ENCODE measurements at places on chromosomes 12 and 14. TPM values are rescaled to one million over a fixed set of nuclear protein-coding genes. Genes with fewer than 3 reads are reported as not detected.
A peak's percentile ranks its signal among the peaks of the same experiment; 100 is the strongest.

DNA sequence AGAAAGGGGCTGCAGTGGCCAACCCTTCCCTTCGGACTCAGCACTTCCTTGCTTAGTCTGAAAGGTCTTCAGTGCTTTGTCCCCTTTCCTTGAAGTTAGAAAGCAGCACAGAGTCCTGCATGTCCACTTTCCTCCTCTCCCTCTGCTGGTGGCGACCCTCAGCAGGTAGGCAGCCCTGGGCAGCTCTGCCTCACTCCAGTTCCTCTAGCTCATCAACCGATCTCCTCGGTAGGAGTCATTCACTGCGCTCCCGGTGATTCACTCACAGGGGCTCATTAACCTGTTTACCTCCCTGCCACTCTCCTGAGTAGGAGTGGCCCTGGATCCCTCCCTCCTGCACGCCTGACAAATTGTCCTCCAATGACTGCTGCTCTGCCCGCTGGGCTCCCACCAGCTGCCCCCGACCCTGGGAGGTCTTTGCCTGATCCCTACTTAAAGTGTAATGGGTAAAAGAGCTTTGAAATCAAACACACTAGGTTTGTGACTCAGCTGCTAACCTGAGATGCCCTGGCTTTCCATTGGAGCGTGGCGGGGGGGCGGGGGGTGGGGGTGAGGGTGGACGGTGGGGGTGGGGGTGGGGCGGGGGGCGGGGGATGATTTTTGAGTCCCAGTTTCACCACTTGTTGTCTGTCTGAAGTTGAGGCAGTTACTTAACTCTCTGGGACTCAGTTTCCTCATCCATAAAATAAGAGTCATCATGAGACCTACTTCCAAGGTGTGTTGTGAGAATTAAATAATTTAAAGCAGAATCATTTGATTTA, 4.2 kb downstream of the SCNN1A start:
- peak; percentile 66 for DNase-seq

DNA sequence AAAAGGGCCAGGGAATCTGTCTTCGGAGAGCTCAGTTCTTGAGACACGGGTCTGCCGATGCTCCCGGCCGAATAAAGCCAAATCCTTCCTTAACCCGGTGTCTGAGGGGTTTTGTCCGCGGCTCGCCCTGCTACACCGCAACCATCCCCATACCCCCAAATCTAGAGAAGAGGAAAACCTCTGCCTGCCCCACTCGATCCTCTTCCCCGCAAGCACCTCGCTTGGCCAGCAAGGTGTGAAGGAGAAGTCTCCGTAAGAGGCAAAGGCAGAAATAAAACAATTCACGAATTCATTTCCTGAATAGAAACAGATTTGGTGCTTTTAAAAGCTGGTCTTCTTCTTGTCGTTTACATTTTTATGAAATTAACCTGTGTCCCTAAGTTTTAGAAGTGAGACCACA, 67.3 kb upstream of the GALNT9 start:
- DNase-seq = peak; percentile 6

- DNase-seq = no peak
These were observed 93.6 kb downstream of the TTC7B start for GRCh38 chr14:90722590-90722989.

The INHBE gene
- total RNA-seq = not detected

GRCh38 chr14:68968721-68969120, 10.4 kb downstream of the ACTN1 start:
- DNase-seq = no peak

DNA sequence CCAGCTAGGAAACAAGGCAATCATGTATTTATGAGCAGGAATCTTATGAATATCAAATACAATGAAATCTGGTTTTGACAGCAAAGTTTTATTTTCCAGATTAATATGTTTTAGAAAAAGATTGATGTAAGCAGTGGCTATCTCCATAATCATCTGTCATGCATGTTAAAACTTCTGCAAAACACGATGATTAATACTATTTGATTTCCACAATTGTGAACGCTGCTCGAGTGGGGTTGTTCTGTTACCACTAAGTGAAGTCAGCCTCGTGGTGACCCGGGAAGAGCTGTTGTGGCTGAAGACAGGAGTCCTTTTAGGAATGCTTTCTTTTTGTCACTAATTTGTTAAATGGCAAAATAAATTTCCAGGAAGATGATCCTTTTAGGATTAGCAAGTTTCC, 9.4 kb downstream of the CFAP251 start:
- no peak for DNase-seq

The MAP1LC3B2 gene
- total RNA-seq = 1.9 TPM

The KCNK10 gene
- total RNA-seq = not detected

DNA sequence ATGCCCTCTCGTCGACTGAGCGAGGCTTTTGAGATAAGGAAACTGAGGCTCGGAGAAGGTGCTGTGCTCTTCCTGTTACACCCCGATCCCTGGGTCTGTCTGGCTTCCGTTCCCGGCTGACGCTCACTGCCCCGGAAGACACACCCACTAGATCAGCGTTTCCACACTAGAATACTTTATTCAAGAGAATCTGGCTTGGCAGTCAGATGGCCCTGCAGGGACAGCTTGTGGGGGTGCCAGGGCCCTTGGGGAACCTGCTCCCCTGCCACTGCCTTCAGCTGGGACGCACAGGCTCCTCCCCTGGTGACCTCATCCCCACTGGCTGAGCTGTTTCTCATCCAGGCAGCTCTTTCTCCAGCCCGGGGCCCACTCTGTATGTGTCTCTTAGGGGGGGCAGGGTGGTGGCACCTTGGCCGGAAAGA, 13.7 kb downstream of the PGF start:
- peak; percentile 84 for DNase-seq

DNA sequence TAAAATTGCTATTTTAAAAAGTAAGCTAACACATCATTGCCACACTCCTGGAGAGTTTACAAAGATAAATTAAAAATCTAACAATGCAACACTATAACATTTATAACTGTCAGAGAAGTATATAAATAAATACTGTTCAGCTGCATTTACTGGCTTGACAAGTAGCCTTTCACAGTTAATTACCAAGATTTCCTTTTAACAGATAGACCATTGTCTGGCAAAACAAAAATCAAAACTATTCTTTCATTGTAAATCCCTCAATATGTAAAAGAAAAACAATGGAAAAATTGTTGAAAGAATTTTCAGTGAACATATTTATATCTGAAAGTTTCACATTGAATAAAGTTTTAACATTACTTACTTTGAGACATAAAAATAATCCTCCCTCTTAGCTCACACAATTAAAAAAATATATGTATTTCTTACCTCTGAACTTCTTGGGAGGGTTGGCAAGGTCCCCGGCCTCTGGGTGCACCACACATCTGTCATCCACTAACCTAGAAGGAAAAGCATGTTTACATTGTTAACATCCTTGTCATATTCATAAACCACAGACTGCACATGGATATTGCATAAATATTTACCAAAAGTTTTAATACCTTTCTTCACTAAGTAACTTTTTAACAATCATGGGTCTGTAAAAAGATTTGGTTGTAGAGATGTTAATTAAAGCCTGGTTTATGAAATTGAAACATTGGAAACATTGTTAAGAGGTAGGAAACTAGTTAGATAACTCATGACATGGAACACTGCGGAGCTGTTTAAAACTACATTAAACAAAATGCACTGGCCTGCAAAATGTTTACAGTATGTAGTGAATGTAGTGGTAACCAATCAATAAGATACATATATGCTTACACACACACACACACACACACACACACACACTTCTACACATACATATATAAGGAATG, 43.0 kb downstream of the ITPR2 start:
- no peak for DNase-seq

DNA sequence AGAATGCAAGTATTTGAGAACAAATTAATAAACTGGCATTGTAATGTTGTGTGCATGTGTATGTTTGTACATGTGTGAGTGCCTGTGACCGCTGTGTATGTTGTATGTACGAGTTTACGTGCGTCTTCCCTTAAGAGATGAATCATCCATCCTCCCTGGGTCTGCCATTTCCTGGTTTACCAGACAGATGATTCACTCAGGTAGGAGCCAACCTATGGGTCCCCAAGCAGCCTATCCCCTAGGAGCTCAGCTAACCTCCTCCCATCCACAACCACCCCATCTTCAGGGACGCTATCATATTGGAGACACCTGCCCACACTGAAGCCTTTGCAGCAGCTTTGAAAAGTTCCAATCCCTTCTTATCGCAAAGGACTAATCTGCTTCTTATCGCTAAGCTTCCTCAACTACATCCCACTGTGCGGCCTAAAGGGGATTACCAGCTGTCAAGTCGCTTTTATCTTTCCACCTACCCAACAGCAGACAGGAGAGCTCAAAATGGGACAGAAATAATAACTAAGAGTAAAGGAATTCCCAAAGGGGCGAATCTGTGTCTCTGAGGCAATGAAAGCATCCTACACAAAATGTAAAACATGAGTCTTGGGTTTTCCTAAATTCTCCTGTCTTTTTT, 81.5 kb upstream of the TMCC3 start:
- no peak for DNase-seq

The TMEM132D gene
- 0.06 TPM for total RNA-seq

DNA sequence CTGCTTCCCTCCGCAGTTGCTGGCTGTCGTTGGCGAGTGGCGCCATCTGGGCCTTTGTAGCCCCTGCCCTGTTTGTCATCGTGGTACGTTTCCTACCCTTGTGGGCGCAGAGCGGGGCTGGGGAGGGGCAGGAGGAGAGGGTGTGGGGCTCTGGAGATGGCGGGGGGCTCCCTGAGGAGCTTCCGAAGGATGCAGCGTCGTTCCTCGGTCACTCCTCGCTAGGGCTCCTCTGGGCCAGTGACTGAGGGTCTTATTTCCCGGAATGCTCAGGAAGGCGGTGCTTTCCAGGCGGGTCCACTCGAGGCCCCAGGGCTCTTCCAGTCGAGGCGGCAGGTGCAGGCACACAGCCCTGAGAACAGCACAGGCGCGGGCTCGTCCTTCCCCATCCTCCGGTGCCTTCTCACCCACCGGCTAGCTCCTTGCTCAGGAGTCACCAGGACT, 167.1 kb downstream of the ADGRD1 start:
- no peak for DNase-seq

DNA sequence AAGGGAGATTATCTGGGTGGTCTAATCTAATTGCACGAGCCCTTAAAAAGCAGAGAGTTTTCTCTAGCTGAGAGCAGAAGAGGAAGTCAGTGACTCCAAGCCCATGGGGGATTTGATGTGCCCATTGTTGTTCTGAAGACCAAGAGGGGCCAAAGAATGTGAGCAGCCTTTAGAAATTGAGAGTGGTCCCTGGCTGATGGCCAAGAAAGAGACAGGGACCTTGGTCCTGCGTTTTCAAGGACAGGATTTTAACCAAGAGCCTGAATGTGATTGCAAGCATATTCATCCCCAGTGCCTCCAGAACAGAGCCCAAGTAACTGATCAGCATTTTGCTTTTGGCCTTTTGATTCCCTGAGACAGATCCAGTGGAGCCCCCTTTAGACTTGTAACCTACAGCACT, 1353.9 kb downstream of the AACS start:
- no peak for DNase-seq

DNA sequence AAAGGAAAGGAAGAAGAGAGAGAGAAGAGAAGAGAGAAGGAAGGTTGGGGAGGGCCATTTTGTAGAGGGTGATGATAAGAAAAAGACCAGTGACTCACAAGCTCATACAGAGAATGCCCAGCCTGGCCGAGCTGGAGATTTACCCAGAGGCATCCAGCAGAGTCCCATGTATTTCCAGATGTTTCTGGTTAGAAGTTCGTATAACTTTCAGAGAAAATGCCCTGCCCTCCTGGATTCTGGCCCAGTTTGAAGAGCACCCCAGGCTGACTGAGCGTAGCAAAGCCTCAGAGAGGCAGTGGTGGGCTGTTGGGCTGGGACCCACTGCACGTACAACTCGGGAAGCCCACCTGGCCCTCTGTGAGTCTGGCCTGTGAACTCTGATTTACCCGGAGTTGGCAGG, 221.8 kb downstream of the SLC41A2 start:
- DNase-seq = no peak

- no peak for DNase-seq
These were observed 10.6 kb downstream of the SERPINA3 start for GRCh38 chr14:94622653-94623421.

GRCh38 chr14:59293935-59294661, 105.6 kb downstream of the DAAM1 start:
- DNase-seq = no peak

The CCDC175 gene
- 1.0 TPM for total RNA-seq

DNA sequence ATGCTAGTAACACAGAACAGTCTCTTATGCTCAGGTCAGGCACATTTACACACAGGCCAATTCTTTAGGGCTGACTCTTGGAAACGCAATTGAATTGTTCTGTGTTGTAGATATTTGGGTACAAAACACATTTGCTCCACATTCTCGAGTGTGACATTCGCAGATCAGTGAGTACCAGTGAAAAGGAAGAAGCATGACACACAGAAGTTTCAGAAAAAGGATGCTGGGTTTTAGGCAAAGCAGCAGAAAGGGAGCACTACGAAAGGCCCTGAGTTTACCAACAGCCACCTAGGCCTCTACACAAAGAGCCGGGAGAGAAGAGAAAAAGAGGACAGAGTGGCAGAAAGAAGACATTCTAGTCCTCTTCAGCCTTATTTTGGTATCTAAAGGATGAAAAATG, 254.4 kb upstream of the BTG1 start:
- no peak for DNase-seq

DNA sequence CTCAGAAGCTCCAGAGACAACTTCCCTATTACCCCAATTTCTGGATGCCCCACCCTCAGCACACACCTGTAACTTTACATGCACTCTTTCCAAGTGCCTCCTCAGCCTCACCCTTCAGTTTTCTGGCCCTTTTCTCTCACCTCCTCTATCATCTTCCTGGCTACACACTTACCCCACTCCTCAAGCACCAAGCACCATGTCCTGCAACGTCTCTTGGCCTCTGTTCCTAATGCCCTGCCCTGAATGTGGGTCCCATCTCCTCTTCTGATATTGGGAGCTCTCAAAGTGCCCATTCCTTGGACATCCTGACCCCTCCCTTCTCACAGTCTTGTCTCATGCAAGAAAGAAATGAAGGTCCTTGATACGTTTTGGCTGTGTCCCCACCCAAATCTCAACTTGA, 1.2 kb downstream of the KRT72 start:
- DNase-seq = no peak

GRCh38 chr14:30196861-30197260, 269.2 kb upstream of the PRKD1 start:
- no peak for DNase-seq

DNA sequence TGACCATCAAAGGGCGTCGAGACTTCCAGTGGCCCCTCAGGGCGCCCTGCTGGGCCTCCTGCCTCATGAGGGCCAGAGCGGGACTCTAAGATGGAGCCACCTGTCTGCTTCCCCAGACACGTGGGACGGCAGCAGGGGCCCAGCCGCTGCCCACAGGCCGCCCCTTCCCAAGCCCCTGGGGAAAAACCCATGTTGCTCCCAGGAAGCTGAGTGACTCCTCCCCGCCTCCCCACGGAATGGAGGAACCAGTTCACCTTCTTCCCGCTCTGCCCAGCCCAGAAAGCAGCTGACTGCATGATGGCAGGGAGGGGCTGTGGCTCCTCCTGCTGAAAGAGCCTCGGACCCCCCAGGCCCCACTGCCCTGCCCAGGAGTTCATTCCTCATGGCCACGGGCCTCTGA, 14.9 kb downstream of the RAB35 start:
- no peak for DNase-seq

DNA sequence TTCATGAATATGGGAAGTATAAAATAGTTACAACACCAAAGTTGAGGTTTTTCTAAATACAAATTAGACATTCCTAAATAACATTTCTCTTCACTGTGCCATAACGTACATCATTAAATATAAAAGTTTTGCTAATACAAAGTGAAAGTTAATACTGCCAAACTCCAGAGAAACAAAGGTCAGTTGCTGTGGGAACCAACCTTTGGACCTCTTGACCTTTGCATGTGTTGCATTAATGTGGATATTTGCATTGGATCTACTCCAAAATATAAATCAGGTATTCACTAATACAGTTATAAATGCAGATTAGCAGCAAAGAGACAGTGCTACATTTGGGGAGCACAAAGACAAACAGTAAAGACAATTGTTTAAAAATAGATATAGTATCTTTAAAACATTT, 366.0 kb upstream of the USP15 start:
- DNase-seq = no peak

The LRTM2 gene
- total RNA-seq = not detected

The IL31 gene
- total RNA-seq = not detected

Measured in lower lobe of right lung (tissue), 2 donors.